Pons (tissue), 1 donor: ENCODE measurements at places on chromosomes 13 and 19.
A peak's percentile ranks its signal among the peaks of the same experiment; 100 is the strongest.

DNA sequence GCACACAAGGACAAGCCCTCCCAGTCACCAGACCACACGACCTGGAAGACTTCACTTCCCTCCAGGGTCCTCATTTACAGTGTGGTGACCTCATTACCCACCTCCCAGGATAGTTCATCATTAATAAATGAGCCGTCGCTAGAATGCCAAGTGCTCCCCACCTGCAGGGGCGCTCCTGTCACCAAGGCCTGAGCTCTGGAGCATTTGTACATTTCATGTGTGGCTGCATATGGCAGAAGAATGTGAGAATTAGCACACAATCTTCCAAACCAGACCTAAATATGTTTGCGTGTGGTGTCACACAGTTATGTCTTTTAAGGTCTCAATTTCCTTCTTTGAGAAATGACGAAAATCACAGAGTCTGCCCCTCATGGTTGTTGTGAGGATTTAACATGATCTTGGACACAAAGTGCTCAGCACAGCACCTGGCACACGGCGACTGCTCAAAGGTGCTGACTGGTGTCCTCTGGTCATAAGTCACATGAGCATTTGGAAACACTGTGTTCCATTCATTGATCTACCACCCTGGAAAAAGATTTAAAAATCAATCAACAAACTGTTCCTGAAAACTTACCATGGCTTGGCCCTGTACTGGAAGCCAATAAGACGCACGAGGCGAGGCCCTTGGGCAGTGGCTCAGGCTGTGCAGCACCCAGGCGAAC lies 150.6 kb upstream of the SPACA7 start:
- no peak for DNase-seq

GRCh38 chr13:29587645-29588044 lies 7.8 kb downstream of the SLC7A1 start:
- no peak for DNase-seq

DNA sequence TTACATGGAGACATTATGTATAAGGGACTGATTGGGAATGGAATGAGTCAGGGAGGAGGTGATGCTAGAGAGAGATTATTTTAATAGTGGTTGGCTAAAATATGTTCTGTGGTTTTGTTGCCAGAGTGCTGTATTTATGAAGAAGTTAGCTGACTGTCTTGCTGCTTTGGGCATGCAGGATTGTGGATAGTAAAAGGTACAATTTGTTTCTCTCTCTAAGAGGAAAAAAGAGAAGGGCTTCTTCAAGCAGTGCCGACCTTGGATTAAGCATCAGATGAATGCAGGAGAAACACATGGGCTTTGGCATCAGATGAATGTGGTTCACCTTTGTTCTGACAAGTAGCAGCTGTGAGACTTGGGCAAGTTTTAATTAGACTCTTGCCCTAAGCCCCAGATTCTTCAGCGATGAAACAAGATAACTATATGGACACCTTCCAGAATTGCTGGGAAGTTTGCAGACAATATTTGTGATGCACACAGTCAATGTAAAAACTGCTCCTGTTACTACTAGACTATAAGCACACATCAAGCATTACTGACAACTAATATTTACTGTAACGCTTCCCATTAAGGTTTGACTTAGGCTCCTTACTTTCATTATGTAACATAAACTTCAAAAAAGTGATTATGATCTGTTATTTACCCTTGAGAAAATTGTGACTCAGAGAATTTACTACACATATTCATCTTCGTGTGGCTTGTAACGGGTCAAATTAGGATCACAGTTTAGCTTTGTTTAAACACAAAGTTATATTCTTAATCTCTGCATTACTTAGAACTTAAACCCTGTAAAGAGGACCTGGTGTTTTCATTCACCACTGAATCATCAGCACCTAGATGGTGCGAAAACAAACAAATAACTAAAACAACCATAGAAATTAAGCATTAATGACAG lies 824.0 kb downstream of the PCDH9 start:
- peak; percentile 61 for DNase-seq

GRCh38 chr19:17234911-17235299 lies 8.9 kb downstream of the OCEL1 start:
- DNase-seq: no peak

DNA sequence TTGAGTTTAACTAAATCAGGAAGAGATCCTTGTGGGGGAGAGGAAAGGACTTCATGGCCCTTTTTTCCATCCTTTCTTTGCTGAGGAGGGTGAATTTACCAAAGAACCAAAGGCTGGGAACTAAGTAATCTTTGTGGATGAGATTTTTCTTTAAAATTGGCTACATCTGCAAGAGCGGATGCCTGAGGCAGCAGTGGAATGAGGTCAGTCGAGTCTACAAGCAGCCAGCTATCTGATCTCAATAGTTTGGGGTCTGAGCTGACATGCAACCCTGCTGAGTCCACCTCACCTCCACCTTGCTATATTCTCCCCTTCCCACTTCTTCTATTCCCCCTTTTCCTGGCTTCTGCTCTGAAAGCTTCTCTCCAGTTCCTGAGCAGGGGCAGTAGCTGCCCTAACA lies 3.6 kb upstream of the DNAJC15 start:
- no peak for DNase-seq

DNA sequence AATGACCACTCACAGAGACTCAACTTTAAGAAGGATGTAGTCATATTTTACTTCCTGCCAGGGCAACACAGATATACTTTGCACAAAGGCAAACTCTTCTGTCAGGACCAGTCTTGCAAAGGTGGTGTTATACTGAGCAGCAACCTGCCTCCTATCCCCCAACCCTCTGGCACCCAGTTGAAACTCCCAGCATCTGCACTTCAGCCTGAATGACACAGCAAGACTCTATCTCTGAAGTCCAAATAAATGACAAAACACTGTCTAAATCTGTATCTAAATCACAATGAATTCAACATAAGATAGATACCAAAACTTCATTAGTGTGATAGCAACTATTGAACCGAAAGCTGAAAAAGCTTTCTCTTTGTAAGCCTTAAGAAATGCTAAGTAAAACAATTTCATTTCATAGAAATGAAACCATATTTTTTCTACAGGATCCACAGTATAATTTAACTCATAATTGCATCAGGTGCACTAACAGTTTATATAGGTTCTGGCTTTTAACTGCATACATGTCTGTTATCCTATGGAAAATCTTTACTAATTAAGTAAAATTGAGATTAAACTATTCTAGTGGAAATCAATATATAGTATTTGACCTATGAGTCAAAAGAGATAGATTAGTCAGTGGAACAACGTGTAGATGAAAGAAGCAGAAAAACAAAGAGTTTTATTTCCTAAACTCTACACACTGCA lies 163.7 kb downstream of the TBC1D4 start:
- DNase-seq: no peak

GRCh38 chr13:65093357-65093756 lies 2136.8 kb downstream of the PCDH9 start:
- DNase-seq: no peak

DNA sequence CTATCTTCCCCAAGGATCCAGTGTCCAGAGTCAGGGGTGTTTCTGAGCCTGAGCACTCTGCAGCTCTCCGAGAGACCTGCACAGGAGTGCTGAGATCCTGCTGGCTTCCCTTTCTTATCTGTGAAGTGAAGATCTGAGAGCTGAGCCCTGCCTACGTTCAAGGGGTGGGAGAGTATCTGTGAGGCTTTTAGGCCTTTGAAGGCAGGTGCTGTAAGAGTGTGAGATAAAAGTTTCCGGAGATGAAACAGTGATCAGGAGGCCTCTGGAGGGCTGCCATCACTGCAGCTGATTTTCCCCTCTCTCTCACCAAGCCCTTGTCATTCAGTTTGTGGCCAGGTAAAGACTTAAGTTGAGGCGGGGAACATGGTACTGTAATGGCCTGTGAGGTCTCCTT lies 83.1 kb downstream of the AKAP11 start:
- DNase-seq: no peak

- DNase-seq: no peak
Measured at GRCh38 chr13:102654756-102655155, 40.1 kb downstream of the METTL21C start.

DNA sequence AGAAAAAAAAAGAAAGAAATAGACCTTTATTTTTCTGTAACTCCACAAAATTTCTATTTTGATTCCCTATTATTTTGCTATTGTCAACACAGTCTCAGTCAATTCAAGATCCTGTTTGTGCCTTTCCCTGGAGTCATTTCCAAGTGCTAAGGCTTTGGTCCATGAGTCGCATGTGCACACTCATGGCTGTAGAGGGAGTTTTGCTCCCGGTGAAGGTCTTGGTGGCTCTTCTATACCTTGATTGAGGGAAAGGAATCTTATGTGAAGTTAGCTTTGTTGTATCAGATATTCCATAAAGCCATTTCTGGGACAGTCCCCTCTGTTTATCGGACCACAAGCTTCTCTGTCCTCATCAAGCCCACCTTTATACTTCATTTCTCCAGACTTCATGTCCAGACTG lies 58.7 kb upstream of the ALOX5AP start:
- DNase-seq: no peak

- peak; percentile 19 for DNase-seq
Measured at GRCh38 chr13:92175330-92175729, 776.9 kb downstream of the GPC5 start.

DNA sequence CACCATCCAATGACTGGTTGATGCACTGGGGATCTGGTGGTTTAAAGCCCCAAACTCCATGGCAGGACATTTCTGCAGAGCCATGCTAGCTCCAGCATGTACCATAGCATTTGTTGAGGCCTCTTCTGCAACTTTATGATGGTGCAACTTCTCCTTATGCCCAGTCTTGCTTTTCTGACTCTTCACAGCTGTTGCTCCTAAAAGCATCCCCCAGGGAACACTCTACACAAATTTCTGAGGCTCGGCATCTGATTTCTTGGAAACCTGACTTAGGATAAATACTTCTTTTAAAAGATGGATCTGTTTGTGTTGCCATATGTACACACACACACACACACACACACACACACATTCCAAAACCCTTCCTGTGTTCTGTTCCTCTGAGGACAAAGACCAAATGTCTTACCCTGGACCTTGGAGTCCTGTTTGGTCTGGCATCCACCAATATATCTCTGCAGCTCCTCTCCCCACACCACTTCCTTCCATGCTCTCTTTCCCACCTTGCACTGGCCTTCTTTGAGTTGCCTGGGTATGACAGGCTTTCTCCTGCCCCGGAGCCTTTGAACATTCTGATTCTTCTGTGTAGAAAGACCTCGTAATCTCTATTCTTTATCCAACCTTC lies 388.5 kb upstream of the ZNF507 start:
- DNase-seq: no peak

GRCh38 chr19:33317517-33317916 lies 15.2 kb upstream of the CEBPA start:
- DNase-seq: no peak

GRCh38 chr13:101942038-101942437 lies 459.8 kb downstream of the FGF14 start:
- DNase-seq: peak; percentile 79

DNA sequence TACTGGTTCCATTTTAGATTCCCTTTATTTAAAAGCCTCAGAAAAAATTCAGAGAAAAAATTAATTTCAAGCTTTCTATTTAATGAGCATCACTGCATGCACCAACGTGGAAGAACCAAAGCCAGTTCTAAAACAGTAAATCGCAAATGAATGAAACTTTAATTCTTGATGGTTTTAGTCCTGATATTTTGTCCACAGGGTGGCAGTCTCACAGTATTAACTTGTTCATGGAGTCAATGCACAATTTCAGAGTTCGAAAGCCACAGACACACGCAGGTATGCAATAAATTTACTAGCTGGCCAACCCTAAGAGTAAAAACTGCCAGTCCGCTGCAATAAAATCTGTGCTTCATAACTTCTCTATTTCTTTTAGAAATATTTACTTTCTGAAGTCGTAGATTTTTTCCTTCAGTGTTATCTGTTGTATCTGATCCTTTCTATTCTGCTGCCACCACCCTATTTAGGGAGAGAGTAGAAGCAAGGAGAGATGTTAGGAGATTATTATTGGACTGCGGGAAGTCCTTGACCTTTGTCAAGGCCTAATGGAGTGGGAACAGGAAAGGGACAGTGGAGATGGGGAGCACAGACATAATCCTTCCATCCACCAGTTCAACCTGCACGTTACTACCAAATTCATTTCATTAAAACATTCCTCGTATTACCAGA lies 7.0 kb upstream of the WBP4 start:
- DNase-seq: peak; percentile 73

DNA sequence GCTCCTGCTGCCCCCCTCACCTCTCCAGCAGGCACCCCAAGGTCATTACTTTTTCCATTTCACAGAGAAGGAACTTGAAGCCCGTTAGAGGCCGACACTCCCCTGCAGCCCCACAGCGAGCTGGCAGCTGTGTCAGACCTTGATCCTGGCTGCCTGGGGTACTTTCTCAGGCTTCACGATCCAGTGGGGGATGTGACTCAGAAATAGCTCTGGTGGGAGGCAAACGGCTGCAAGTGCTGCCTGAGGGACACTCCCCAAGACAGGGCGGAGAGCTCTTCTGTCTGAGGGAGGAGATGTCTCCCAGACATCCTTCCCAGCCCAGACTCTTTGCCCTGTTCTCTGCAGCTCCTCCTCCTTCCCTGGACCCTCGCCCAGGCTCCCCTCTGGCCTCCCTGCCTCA lies 4.8 kb downstream of the TSKS start:
- DNase-seq: no peak

GRCh38 chr13:32850316-32851052 lies 165.7 kb upstream of the KL start:
- DNase-seq: no peak

- DNase-seq: no peak
Measured at GRCh38 chr19:2609389-2610116, 92.9 kb downstream of the GNG7 start.

DNA sequence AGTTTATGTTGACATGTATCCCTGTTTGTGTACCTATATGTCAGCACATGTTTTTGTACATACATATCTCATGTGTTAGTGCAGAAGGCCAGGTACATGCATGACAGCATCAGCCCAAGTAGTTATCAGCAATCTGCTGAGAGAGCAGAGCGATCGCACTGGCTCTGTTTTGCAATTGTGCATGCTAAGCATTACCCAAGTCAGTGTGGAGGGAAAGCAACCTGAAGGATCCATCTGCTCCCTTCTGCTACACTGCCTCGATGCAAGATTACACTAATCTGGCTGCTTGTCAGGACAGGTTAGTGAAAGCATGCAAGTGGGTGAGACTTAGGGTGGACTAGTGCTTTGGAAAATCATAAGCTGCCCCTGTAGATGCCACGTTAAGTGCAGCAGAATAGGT lies 211.8 kb downstream of the PCCA start:
- DNase-seq: no peak

DNA sequence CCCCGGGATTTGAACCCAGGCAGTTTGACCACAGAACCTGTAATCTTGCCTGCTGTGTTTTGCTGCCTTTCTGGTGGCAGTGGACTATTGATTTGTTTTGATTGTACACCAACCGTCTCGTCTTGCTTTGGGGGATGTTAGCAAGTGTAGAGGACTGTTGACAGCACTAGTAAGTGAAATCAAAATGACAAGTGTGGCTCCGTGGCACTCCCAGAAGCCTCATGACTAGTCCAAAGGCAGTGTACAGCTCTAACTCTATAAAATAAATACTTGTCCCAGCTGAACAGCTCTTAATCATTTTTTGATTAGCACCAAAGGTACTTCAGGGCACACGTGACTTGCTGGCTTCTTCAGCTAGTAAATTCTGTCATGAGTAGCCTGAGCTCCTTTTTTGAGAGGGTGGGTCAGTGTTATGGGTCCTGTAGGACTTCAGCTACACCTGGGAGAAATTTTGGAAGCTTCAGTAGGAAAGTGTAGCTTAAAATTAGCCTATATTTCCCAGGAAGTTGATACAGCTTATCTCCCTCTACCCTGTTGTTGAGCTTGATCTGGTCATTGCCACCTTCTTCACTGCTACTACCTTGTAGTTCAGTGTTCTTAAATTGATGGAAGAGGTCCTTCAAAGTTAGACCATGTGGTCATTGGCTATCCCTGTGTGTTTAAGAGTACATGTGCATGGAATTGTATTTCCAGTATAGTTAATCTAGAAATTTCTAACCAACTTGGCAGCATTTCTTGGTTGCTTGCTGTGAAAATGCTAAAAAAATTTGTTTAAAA lies 15.1 kb downstream of the TM9SF2 start:
- DNase-seq: no peak
